Stimulated activated CD8-positive, alpha-beta memory T cell treated with anti-CD3 and anti-CD28 coated beads, Interleukin-15, amount 100 ng/mL, for 1 hour (primary cell): ENCODE measurements at places on chromosomes 2 and 18.

GRCh38 chr2:145771525-145771924 is 1251.6 kb upstream of the ZEB2 start:
- DNase-seq, result no peak

DNA sequence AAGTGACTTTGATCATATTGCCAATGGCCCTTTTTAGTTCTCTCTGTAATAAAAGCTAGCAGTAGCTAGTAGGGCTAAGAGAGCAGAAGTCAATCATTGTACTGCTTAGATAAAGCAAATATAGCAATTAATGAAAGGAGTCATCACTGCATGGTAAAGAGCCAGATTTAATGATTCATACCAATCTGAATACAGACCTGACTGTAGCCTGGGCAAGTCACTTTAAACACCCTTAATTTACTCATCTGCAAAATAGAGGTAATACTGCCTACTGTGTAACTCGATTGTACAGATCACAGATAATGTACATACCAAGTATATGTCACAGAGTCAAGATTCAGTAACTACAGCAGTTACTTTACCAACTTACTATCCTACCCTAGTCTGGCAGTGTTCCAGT is 63.6 kb downstream of the ASXL2 start:
- no peak for DNase-seq

DNA sequence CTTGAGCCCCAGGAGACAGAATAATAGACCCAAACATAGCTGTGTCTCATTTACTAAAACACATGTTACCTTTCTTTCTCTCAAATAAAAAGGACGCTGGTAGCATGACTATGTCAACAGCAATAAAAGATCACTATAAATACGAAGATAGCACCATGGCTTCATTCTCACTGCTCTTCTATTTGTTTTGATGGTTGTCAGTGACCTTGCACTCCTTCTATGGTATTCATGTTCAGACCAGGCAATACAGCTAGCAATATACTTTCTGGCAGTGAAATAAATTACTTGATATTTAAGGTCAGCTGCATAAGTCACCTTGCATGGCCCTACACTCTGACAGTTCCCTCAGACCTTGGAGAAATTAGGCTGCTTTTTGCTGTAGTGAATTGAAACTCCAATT is 263.2 kb upstream of the CDH7 start:
- no peak for DNase-seq

DNA sequence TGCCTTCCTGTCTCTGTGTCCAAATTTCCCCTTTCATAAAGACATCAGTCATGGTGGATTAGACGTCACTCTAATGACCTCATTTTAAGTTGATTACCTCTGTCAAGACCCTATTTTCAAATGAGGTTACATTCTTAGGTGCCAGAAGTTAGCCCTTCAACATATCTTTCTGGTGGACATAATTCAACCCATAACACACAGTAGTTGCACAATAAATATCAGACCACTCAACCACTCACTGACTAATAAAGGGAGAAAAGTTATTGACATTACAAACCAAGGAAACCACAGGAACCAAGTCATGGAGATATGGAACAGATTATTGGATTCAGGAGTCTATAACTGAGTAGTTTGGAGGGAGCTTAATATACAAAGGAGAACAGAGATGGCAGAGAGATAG is 377.4 kb upstream of the ACVR2A start:
- DNase-seq, result no peak

DNA sequence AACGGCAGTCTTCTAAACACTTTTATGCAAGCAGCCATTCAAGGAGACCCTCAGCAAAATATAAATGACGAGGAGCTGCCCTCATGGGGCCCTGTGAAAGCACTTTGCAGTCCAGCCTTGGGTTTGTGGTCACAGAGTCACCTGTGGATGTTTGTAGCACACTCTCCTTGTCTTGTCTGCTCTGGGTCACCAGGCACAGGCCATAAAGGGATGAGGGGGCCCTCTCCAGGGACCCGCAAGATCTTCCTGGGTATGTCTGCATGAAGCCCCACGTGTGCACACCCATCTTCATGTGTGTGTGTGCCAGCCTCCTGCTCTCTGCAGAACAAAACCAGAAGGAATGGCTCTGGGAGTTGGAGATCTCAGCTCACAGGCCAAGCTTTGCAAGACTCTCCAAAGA is 36.2 kb downstream of the ATOH8 start:
- DNase-seq, result no peak

GRCh38 chr18:45777393-45777792 is 48.1 kb upstream of the SIGLEC15 start:
- DNase-seq, result no peak
